ENCODE measurements at places on chromosomes 1 and 21. TPM values are rescaled to one million over a fixed set of nuclear protein-coding genes. Genes with fewer than 3 reads are reported as not detected.

The CFHR5 gene
- not detected for total RNA-seq

The CAP1 gene
- total RNA-seq = 298 TPM

GRCh38 chr1:174225499-174226204 is 66.3 kb downstream of the RABGAP1L start:
- no peak for DNase-seq

DNA sequence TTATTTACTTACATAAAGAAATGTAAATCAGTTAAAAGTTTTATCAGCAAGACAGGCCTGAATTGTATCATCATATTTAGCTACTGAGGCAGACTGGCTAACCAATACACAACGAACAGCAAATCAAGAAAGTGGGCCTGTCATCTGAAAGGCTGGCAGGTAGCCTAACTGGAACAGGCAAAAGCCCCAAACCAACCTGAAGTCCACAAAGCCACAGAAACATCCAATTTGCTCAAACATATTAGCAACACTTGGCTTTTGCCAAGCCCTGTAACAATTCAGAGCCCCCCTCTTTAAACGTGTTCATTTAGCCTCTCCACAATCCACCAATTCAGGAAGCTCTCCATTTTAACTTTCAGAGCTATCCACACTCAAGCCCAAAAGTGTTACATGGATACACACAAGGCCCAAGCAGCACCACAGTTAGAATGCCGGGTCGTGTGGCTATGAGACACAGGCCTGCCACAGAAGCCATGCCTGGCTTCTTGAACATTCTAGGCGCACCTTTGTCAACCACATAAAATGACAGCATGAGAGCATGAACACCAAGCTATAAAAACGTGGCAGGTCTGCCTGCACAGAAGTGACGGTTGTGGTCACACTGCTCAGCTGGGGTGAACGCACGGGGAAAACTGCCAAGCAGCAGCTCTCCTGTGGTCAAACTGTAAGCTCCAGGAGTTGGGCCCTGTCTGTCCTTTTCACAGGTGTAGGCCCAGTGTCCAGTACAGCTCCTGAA is 49.3 kb downstream of the CD34 start:
- no peak for DNase-seq

Measured in T-cell (primary cell).